ENCODE measurements at places on chromosomes 2 and 18.

GRCh38 chr2:47890711-47891368, 15.5 kb downstream of the FBXO11 start:
- DNase-seq: no peak

- no peak for DNase-seq
Measured at GRCh38 chr18:57832730-57833129, 29.6 kb upstream of the ATP8B1 start.

DNA sequence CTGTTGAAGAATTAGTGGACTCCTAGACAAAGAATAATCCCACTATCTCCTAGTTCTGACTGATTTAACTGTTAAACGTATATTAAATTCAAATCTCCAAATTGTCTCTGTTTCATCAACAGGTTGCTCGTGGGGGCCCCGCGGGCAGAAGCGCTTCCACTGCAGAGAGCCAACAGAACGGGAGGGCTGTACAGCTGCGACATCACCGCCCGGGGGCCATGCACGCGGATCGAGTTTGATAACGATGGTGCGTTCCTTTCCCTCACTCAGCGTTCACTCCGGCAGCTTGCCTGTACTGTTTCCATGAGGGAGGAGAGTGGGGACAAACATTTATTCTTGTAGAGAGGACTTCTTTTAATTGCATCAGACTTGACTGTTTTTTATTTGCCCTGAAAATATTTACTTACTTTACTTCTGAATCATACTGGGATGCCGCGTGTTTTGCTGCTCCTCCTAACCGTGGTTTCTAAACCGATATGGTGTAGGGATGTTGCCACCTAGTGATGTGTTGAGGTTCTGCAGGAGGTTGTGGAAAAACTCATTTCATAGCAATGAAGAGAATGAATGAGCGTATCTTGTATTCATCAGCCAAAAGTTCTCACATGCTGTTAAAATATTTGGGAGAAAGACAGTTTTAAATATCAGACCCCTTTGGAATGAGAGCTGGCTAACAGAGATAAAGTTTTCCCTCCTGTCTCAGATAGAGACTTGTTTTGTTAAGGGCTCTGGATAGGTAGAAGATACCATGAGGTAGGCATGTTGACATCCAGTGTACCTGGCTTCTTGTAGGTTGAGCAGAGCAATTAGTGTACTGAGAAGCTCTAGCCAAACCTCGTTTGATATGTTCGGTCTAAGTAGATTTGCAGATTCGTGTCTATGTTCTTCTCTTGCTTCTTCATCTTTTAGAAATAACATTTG, 38.3 kb downstream of the ITGA6 start:
- peak; percentile 72 for DNase-seq

DNA sequence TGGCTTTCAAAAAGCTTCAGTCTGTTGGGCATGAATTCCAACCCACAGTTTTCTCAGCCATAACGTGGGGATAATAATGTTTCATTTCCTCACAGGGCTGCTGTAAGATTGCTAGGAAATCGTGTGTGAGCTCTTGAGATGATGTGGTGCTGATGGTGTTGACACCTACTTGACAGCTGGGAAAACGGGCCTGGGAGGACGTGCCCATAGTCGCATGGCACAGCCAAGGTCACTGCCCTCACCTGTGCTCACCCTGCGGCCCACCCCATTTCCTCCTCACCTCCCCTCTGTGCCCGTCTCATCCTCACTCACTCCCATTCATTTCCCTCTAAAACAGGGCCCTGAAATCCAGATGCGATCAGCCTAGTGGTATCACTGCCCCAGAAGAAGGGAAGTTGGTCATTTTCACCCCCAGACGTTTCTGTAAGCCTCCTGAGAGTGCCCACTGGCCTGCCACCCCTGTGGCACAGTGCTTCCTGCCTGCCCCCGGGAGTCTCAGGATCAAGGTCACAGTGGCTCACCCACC, 33.0 kb downstream of the DPYSL5 start:
- no peak for DNase-seq

- no peak for DNase-seq
Measured at GRCh38 chr18:21911551-21911950, 171.0 kb downstream of the MIB1 start.

DNA sequence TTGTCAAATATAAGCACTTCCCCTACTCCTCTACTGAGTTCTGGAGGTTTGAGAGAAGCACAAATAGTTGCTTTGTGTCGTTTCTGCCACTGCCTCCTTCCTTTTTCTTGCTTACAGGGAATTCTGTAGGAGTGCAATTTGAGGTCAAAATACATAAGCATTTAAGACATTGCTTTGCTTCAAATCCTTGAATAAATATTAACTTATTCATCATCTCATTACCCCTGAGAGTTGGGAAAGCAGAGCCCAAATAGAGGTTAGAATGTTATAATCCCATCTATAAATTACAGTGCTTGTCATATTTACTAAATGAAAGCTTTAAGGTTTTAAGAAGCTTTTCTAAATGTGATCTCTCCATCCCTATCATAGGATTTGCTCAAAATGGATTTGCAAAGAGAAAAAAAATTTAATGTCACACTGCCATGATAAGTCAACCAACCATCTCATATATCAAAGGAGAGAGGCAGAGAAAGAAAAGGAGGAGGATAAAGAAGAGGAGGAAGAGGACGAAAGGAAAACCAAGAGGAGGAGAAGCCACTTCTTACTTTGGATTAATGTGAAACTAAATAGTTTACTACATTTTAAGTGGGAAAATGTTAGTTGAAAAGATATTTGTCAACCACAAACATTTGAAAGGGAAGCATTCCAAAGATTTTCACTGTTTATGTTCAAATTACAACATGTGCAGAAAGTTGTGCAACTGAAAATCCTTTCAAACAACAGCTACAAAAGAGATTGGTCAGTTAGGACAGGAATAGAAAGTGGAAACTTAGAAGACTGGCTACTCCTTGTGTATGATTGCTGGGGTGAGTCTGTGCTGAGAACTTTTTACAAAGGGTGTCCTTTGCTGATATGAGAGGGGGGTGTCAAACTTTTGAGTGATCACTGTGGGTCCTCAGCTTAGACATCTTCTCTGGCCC, 277.3 kb upstream of the FN1 start:
- peak; percentile 73 for DNase-seq

DNA sequence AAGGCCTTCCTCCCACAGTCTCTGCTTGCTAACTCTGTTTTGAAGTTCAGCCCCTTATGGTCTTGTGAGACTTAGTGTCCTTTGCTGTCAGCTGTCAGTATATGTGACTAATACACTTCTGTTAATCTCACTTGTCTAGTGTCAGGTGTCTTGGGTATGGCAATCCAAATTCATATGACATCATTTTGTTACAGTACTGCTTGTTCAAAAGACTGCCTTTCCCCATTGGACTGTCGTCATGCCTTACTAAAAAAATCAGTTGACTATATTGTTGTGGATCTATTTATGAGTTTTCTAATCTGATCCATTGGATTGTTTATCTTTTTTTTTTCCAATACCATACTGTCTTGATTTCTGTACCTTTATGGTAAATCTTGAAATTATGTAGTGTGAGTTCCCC, 611.4 kb upstream of the HS6ST1 start:
- DNase-seq: no peak

DNA sequence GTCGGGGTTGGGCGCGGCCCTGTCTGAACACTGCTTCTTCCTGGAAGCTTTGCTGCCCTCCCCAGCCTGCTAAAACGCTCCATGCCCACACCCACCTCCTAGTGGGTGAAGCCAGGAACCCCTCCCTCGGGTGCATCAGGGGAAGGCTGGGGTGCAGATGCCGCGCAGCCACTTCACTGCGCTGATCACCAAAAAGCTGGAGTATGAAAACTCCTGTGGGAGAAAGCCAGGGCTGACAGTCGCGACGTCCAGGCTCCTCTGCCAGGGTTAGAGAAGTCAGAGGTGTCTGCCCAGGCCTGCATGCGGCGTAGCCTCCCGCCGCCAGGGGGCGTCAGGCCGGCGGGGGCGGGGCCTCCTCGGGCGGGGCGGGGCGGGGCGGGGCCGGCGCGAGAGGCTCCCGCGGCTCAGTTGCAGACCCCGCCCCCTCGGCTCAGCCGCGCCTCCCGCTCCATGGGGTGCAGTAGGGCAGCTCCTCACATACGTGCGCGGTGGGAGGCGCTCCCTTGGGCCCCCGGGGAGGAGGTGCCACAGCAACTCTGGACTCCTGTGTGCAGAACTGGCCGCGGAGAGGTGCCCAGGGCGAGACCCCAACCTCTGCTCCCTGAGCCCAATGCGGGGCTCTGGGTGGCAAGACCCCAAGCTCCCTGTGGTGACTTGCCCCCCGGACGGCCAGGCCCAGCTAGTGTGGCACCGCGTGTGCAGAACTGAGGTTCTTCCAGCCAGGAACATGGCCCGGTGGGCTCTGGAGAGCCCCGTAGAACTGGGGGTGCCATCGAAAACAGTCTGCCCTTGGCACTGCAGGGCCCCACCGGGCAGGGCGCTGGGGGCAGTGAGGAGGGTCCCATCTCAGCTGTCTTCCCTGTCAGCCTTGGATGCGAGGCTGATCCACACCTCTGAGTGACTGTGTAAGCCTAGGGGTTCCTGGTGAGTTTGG, 1.8 kb upstream of the RNPEPL1 start:
- DNase-seq: no peak

Measured in AG04450 (cell line).